ENCODE measurements at places on chromosomes 5 and 9.

DNA sequence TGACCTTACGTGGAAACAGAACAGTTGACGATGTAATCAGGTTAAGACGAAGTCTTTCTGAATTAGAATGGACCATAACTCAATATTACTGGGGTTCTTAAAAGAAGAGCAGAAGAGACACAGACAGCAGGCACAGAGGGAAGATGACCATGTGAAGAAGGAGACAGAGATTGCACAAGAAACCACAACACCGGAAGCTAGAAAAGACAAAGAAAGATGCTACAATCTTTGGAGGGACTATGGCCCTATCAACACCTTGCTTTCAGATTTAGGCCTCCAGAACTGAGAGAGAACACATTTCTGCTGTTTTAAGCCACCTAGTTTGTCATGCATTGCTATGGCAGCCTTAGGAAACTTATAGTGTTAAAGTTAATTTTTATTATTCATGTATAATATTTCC, 27.1 kb downstream of the CDH9 start:
- DNase-seq = no peak

DNA sequence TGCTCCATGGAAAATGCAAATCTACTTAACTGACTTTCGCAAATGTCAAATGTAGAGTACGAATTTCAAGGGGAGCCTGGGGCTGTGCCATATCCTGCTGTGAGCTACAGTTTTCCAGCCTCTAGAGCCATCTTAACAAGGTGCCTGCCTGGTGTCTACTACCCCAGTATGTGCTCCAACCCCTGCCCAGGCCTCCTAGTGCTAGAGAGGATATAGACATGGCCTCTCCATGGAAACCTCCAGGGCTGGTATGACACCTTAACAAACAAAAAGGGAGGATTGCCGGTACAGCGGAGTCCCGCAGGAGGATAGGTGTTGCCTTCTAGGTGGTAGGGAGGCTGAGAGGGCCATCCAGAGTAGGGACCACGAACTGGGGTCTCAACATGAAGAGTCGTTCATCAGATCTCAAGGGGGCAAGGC, 13.6 kb upstream of the IL3 start:
- no peak for DNase-seq

GRCh38 chr5:13976867-13977830, 32.7 kb upstream of the DNAH5 start:
- no peak for DNase-seq

- no peak for DNase-seq
These were observed 47.1 kb downstream of the SH3PXD2B start for GRCh38 chr5:172407241-172407691.

DNA sequence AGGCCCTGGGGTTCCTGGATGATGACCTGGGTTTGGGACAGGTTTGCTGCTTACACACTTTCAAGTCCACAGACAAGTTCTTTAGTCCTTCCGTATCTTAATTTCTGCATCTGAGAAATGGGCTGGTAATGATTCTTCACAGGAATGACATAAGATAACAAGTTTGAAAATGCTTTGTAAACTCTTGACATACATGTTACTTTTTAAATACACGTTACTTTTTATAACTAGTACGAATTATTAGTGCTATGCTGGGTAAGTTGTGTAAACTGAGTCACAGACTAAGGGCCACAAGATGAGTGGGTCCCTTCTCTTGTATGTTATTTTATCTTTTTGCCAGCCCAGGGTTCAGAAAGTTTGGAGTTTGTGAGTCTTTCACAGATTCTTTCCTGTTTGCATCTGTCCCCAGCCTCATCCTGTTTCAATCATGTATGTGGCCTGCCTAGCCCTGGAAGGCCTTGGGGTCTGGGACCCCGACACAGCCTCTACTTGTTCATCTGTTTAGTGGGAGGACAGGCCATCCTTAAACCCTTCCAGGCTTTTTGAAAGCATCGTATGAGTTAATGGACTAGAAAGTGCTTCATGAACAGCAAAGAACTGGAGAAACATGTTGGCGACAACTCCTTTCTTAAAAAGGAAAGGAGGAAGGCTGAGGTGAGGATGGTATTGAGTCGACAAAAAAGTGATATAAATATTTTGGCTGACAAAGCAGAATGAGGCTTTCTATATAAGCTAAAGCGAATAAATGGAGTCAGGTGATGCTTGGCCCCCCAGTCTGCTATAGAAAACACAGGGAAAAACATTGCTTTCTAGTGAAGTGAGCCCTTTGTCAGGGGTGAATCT, 9.3 kb downstream of the ZNF618 start:
- DNase-seq = no peak

DNA sequence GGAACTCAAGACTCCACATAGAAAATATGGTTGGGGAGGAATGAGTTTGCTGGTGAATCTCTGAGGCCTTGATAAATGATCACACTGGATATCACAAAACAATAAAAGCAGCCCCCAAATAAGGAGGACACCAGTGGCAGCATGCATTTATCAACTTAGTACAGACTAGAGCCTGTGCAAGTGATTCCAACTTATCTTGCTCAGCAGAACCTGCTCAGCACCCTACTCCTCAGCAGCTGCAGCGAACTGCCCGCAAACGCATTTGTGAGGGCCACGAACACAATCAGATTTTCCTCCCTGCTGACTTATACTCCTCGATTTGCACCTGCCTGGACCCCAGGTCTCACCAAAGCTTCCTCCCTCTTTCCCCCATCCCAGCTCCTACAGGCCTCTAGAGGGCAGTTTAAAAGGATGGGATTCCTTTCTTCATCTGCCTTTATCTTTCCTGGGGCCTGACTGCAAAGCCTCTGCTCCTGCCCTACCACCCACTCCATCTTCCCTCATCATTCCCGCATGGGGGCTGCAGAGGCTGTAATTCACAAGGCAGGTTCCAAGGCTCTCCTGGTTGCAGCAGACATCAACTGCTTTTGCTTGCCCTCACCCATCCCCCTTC, 41.2 kb downstream of the ANKS6 start:
- no peak for DNase-seq

DNA sequence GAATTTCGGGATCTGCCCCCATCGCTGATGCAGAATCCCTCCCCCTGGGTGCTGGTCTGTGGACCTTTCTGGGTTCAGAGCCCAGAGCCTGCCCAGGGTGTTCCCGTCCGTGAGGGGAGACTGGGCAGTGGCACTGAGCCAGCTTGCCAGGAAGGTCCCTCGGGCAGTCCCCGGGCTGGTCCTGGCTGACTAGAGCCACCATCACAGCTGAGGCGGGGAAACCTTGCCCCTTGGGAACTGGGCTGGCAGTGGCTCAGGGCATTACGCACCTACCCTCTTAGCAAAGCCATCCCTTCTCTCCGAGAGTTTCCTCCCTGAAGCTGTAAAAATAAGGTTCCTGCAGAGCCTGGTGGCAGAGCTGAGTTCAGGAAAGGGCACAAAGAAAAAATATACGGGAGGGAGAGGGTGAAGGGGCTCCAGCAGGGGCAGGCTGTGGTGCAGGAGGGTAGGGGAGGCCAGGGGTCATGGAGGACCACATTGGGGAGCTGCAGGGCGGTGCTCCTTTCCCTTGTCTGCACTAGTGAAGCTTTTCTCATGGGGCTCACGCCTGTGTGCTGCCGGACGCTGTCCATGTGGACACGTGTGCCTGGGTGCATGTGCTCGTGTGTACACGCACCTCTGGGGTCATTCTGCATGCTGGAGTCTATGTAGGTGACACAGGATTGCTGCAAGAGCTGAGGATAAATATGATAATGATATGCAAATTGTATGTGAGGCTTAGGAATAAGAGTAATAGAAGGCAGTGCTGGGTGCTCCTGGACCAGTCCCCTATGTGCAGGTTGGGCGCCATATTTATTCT, 118.9 kb downstream of the LHX2 start:
- no peak for DNase-seq

DNA sequence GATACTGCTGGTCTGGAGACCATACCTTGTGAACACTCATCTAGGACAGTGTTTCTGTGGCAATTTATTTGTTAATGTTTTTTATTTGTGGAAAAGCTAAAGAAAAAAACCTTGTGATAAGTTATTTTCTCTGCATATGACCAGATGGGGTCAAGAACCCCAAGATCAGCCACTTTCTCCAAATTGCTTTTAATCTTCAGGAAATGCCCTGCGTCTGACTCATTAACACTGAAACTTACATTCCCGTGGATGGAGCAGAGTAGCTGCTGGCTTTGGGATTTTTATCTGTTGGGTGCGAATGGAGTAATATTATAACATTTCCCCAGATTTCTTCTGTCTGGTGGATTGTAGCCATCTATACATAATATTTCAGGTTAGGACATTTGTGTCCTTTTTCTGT, 444.5 kb downstream of the SH3GL2 start:
- DNase-seq = no peak
